Brain (organoid and tissue), 16 donors: ENCODE measurements at places on chromosomes 16 and 17. TPM values are rescaled to one million over a fixed set of nuclear protein-coding genes. Genes with fewer than 3 reads are reported as not detected.
A peak's percentile ranks its signal among the peaks of the same experiment; 100 is the strongest.

The GPR139 gene
- 0.41 TPM for polyA plus RNA-seq

The BAIAP2 gene
- polyA plus RNA-seq = 87.8 TPM

The XAF1 gene
- 1.8 TPM for polyA plus RNA-seq

The TMEM100 gene
- 1.6 TPM for polyA plus RNA-seq

The SUPT6H gene
- 55.5 TPM for polyA plus RNA-seq

The TNFRSF17 gene
- polyA plus RNA-seq = not detected

DNA sequence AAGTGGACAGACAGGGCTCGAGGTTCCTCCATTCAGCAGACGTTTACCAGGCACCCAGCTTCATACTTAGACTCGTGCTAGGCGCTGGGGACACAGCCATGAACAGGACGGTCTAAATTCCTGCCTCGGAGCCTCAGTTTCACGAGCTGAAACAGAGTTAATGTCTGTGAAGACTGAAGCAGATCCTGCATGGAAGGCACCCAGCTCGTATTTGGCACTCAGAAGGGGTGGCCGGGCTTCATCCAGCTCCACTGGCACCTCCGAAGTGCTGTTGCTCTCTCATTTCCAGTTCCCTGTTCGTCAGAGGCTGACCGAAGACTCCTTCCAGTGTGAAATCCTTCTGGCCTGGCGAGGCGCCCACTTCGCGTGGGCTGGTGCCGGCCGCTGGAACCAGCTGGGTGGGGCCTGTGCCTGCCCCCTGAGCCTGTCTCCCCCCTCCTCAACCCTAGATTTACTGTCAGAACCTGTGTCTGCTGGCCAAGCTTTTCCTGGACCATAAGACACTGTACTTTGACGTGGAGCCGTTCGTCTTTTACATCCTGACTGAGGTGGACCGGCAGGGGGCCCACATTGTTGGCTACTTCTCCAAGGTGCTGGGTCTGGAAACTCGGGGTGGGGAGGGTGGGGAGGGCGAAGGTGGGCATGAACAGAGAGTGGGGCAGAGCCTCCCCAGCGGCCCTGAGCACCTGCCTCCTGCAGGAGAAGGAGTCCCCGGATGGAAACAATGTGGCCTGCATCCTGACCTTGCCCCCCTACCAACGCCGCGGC is 5.8 kb downstream of the PRSS8 start:
- no peak for DNase-seq

DNA sequence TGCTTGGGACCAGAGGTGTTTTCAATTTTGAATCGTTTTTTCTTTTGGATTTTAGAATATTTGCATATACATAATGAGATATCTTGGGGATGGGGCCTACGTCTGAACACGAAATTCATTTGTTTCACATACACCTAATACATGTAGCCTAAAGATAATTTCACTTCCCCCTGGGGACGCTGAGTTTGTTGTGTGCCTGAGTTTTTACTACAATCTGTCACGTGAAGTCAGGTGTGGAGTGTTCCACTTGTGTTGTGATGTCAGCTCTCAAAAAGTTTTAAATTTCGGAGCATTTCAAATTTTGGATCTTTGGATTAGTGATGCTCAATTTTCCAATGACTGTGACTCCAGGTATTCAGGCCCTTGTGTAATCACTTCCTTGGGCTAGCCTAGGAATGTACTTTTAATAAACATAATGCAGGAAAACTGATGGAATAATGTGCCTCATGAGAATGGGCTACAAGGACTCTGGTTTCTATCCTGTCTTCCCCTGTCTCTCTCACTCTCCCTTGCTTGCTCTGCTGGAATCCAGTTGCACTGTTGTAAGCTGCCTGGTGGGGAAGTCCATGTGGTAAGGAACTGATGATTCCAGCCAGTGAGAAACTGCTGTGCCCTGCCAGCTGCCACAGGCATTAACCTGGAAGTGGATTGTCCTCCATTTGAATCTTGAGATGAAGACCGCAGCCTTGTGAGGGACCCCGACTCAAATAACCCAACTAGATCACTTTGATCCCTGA is 403.8 kb downstream of the SHISA9 start:
- no peak for DNase-seq

DNA sequence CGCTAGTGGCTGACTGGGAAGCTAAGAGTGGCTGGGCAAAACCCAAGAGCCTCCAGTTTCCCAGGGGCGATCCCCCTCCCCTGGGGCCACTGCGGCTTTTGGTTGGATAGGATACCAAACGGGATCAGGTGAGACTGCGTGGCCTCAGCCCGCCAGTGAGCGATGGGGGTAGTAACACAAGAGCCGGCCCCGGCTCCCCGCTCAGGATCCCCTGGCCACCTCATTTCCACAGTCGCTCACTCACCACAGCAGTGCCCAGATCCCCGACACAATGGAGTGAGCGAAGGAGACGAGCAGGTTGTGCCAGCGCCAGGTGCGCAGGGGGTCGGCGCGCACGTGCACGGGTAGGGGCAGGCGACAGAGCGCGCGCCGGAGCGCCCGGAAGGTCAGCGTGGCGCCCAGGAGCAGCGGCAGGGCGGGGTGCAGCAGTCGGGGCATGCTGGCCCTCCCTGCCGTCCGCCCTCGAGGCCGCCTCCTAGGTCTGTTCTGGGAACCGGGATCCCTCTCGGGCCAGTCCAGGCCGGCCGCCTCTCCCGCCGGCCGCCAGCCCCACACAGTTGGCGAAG is 290 bp downstream of the TLCD1 start:
- DNase-seq = peak; percentile 27

DNA sequence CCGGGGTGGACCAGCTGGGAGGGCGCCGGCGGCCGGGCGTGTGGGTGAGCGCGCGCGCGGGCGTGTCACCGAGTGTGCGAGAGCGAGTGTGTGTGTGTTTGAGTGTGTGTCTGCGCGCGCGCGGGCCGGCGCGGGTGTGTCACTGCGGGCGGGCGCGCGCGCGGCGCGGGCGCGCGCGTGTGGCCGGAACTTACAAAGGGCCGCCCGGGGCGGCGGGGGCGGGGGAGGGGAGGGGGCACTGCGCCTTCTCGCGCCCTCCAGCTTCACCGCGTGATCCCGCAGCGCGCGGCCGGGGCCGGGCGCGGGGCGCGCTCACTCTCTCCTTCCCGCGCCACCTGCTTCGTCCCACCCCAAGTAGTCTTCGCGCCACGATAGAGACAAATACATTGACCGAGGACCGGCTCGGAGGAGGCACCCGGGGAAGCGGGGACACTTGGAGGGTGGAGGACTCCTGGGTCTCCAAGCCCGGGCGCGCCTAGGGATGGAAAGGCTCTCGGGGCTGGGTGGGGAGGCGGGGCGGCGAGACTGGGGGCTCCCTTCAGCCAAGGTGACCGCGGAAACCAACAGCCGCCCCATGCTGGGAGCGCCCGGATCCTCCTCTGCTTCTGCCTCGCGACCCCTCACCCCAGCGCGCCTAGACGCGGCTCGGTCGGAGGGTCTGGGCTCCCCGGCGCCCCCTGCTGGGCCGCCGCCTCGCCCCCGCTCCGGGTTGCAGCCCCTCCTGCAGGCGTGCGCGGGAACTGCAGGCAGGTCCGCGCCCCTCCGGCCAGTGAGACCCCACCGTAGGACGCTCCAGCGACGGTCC is at the start of gene SRCIN1:
TSS of gene SRCIN1 (minus strand) at position 112 of the 805 bp plus-strand sequence. CDS start 247 bp downstream, outside the sequence.
- peak; percentile 90 for DNase-seq

GRCh38 chr16:16042076-16042475 is 92.7 kb downstream of the ABCC1 start:
- peak; percentile 51 for DNase-seq

DNA sequence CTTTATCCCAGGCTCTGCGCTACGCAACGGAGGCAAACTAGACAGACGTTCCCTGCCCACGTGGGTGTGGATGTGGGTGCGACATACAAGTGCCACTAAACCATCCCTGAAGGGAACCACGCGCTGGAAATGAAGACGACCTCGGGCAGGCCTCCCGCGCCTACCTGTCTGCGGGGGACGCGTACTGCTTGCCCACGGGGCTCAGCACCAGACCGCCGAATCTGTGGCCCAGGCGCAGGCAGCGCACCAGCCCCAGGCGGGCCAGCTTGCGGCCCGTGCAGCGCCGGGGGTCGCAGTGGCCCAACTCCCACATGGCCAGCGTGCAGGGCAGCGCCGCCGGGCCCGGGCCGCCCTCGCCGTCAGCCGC is 480 bp downstream of the TSR3 start:
- no peak for DNase-seq

DNA sequence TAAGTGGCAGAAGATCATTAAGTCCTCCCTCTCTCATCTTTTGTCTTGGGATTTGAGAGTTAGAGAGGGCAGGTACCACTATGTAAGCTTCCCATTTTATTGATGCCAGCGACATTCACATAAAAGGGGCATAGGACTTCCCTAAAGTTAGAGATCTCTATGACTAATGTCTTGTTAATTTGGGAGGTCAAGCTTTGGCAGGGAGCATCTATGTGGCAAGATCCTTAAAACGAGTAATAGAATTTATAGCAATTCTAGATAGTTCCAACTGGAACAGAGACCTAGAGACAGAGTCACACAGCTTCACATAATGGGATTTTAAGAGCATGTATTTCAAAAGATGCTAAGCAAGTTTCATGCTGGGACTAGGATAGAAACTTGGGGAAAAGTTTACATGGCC is 308.0 kb downstream of the MAP2K6 start:
- DNase-seq = no peak

GRCh38 chr17:75260641-75261335 is 618 bp downstream of the GGA3 start:
- no peak for DNase-seq

DNA sequence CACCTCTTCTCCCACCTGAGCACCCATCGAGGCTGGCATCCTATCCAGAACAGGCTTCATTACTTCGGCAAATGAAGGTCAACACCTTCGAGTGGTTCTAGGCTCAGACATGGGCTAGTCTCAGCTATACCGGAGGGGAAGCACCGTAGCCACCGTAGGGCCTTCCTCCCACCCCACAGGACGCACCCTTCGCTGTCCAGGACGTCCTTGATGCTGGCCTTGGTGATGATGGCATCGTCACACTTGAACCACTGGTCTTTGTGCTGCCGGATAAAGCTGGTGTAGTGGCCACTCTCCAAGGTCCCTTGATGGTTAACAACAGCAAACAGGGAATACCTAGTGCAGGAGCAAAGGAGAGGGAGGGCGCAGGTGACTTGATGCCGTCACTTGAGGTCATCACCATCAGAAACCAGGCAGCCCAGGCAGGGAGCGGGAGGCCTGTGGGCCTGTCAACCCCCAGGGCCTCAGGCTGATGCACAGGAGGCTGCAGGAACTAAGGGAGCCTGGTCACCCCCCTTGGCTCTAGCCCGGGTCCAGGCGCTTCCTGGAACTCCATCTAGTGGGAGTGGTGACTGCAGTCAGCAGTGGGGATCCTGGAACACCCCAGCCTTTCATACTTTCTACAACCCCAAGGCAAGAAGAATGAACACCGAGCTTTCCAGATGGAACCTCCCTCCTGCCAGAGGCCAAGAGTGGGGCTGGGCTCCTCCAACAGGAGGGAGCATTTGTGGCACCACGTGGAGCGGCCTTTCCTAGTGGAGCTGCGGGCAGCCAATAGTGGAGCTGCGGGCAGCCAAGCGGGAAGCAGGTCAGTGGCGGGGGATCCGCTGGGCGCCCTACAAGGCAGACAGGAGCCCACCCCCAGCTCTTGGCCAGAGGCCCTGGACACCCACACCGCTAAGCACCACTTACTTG is 38.5 kb downstream of the USP22 start:
- DNase-seq = no peak

GRCh38 chr17:64786337-64786736 is 124.2 kb upstream of the SMURF2 start:
- DNase-seq = no peak

DNA sequence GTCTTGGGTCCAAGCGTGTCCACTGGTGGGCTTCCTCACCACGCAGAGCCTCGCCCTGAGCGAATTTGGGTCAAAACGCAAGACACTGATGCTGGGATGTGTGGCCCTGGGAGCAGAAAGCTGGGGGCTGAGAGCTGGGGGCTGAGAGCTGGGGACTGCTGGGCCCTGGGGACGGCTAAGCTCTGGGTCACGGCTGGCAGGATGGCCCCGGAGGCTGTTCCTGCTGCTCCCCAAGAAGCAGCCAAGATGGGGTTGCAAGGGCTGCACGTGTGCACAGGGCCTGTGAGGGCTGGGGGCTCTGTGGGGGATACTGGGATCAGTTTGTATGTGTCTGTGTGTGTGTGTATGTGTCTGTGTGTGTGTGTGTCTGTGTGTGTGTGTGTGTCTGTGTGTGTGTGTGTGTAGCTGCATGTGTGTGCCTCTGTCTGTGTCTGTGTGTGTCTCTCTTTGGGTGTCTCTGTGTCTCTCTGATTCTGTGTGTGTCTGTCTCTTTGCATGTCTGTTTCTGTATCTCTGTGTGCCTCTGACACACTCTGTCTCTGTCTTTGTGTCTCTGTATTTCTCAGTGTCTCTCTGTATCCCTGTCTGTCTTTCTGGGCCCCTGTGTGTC is 38.2 kb upstream of the CIBAR2 start:
- no peak for DNase-seq

DNA sequence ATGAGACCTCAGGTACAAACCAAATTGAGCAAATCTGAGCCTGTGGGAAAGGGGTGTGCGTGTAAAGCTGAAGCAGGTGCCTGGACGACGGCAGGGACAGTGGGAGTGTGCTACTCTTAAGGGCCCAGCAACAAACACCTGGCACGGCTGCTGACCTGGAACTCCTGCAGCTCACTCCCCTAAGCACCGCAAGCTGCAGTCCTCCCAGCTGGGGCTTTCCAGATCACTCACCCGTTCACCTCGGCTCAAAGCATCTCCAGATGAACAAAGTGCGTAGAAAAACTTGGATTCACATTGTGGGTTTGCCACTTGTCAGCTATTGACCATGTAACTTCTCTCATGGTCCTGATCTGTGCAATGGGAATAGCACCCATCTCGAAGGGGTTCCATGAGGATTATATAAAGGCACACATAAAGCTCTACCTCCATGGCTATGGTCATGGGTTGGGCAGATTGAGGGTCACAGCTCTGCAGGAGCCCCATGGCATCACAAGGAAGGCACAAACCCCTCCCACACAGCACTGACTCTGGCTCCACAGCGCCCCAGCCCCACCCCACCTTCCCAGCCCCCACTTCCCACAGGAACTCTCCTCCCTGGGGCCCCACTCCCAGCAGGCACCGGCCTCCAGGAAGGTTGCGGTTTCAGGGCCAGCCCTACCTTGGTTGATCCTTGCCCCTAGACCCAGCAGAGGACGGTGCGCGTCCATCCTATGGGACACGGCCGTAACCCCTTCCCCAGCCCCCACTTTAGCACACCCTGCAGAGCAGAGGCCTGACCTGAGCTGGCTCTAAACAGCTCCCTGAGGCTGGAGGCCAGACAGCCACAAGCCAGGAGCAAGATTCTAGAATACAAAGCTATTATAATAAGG is 21.9 kb downstream of the ST3GAL2 start:
- no peak for DNase-seq
